Activated T-cell treated with anti-CD3 and anti-CD28 coated beads for 24 hours (primary cell): ENCODE measurements at places on chromosomes 5 and 9.

- peak; percentile 57 for DNase-seq
Measured at GRCh38 chr9:21709464-21710058, 92.9 kb upstream of the MTAP start.

DNA sequence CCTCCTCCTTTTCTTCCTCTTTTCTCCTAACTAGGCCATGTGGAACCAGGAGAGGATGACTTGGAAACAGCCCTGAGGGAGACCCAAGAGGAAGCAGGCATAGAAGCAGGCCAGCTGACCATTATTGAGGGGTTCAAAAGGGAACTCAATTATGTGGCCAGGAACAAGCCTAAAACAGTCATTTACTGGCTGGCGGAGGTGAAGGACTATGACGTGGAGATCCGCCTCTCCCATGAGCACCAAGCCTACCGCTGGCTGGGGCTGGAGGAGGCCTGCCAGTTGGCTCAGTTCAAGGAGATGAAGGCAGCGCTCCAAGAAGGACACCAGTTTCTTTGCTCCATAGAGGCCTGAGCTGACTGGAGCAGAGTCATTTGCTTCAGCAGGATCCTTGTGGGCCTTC, 13.7 kb downstream of the NUDT2 start:
- DNase-seq, result no peak

DNA sequence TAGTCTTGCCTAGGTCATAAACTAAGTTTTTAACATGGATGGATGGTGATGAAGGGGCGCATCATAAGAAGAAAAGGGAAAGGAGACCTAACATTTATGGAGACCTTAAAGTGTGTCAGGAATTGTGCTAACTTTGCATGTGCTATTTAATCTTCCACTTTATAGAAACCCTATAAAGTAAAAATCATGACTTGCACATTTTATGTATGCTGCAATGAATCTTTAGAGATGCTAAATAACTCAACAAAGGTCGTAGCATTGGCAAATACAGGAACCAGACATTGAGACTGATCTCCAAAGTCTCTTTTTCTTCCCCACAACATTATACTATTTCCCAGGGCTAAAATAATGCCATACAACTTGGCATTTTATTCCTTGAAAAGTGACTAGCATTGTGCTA, 214.6 kb downstream of the SGCD start:
- DNase-seq, result no peak

GRCh38 chr9:133658442-133659431, 22.6 kb downstream of the DBH start:
- DNase-seq, result no peak

GRCh38 chr5:171309276-171310211, 496 bp downstream of the TLX3 start:
- DNase-seq, result no peak

DNA sequence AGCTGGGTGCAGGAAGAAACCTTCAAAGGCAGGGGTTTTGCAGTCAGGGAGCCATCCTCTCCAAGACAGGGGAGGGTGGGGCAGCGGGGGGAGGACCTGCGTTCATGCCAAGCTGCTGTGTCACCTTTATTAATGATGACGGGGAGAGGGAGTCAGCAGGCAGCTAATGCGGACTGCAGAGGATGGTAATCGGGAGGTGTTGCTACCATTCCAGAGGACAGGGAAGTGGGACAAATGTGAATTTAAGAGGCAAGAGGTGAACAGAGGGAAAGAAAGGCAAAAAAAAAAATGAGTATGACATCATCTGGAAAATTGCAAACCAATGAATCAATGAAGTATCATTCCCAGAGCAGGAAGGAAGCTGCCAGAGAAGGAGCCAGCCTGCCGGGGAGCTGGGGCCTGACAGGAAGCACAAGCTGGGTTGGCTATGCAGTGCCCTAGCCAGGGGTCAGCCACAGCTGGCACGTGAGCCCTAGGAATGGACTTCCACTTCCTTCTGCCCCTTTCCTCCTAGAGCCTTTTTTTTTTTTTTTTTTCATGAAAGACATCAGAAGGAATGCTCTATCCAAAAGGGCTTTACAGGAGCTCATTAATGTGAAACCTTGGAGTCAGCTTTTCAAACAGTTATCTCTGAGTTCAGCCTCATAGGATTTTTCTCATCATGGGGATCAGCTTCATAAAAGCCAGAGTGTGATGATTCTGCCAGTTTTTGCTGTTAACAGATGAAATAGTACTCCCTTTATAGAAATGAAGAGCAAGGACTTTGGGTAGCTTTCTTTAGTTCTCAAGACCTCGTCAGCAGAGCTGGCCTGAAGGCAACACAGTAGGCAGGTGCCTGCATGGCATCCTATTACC, 9.2 kb downstream of the INSYN2B start:
- DNase-seq, result no peak

- DNase-seq, result no peak
Measured at GRCh38 chr5:167513381-167513780, 778.1 kb upstream of the WWC1 start.

DNA sequence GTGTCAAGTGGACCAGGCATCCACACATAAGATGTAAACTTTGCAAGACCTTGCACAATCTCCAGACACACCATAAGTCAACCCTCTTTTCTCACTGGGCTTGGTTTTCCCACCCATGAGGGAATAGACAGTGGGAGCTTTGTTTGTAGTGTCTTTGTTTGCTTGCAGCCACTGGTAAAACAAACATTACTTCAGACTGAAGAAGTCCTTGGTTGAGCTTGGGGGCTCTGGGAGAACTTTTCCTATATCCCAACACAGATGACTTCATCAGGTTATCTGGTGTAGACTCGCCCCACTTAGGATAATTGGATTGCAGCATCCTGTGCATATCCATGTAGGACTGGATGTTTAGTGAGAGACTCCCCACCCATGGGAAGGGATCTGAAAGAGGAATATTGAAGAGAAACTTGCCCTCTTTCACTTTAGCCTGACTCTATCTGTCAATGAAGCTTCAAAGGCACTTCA, 11.5 kb upstream of the ADGRV1 start:
- DNase-seq, result no peak

GRCh38 chr5:104096451-104096850, 533.9 kb upstream of the NUDT12 start:
- DNase-seq, result no peak

- DNase-seq, result no peak
Measured at GRCh38 chr9:98605116-98605515, 103.6 kb downstream of the GABBR2 start.

DNA sequence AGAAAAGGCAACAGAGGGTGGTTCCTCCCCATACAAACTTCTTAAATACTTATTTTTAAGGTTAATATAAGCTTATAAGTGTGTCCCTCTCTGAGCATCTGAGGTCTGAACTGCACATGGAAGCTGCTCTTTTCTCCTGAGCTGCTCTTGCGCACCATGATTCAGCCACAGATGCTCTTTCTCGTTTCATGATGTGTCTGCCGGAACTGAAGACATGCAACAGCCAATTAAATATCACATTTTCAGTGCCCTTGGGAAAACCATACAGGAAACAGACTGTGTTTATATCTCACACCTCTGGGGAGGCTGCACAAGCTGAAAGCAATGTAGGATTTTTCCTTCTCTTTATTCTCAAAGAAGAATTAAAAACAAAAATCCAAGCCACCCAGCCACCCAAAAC, 96.8 kb upstream of the NREP start:
- DNase-seq, result no peak

DNA sequence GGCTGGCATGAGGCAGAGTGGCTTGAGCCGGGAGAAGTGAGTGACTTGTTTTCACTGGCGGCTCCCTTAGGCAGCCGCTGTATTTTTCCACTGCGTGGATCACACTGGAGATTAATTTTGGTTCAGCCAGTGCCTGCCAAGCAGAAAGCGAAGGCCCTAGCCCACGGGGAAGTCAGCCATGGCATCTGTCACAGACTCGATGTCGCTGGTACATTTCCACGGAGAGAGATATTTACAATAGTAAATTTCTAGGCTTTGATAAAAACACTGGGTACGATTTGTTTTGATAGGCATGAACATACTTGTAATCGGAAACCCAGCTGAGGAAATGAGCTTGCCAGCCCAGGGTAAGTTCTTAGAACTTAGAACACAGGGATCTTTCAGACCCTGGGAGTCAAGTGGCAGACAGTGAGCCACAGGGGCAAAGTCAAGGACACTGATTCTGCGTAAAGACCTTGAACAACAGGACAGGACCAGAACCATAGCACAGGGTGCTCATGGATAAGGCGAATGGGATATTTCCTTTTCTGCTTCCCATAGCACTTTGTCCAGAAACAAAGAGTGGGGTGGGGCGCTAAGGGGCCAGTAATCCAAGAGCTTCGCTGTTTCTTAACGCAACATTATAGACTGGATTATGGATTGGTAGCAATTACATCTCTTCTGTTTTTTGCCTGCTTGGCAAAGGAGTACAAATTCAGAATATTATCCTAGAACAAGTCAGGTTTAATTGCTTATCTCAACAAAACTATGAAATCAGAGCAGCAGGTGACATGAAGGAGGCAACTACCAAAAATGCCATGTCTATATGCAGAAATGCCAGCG, 4.5 kb downstream of the DUSP1 start:
- no peak for DNase-seq

- DNase-seq, result no peak
Measured at GRCh38 chr5:136109453-136110135, 23.1 kb upstream of the SMAD5 start.

- DNase-seq, result no peak
Measured at GRCh38 chr9:134172198-134173126, 8.1 kb upstream of the RNU6ATAC start.

DNA sequence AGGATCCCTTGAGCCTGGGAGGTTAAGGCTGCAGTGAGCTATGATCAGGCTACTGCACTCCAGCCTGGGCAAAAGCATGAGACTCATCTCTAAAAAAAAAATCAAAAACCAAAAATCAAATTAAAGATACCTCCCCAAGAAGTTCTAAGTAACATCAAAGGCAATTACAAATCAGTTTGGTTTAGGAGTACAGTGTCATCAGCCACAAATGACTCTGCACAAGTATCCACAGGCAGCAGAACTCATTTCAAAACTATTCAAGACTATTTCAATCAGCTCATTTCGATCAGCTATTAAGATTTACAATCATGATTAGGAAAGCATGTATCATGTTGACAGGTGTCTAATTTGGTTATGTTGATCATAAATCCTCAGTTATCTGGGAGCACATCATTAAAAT, 19.1 kb downstream of the TRMO start:
- DNase-seq, result no peak

DNA sequence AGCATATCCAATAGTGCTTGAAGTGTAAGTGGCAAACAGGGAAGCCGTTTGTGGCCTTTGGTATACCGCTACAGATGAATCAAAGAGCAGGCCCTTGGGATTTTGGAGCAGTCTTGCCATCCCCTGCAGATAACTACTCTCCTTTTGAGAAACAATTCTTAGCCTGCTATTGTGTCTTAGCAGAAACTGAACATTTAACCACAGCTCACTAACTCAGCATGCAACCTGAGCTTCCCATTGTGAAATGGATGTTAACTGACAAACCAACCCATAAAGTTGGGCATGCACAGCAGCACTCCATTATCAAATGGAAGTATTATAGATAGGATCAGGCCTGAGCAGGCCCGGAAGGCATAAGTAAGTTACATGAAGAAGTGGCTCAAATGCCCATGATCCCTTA, 315.3 kb upstream of the PTGER4 start:
- no peak for DNase-seq

GRCh38 chr5:172683264-172683644, 42.2 kb downstream of the NEURL1B start:
- no peak for DNase-seq

DNA sequence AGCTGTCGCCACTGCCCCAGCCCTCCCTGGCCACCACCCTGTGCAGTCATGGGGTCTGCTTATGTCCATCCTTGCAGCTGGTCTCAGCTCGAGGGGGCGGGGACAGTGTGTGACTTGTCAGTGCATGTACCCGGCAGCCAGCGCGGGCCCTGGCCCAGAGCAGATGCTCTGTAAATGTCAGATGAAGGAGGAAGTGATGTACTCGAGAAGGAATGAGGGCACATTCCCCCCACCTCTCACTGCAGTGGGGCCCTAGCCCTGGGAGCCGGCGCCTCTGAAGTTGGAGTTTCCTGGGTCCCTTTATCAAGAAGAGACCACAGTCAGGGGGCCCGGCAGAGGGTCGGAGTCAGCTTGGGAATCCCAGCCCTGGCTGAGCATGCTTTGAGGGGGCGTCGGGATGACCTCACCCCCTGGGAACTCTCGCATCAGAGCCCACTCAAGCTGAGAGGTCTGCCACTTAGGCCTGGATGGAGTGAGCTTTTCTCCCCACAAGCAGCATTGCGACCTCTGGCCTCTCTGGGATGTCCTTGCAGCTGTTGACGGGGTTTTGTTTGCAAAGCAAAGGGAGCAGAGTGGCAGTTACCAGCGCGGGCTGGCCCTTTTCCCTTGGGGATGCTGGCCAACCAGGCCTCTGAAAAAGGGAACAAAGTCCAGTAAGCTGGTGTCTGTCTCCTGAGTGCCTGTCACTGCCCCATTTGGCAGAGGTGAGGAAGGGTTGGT, 19.0 kb downstream of the NEURL1B start:
- no peak for DNase-seq

- no peak for DNase-seq
Measured at GRCh38 chr5:154132718-154133307, 57.7 kb upstream of the GALNT10 start.

DNA sequence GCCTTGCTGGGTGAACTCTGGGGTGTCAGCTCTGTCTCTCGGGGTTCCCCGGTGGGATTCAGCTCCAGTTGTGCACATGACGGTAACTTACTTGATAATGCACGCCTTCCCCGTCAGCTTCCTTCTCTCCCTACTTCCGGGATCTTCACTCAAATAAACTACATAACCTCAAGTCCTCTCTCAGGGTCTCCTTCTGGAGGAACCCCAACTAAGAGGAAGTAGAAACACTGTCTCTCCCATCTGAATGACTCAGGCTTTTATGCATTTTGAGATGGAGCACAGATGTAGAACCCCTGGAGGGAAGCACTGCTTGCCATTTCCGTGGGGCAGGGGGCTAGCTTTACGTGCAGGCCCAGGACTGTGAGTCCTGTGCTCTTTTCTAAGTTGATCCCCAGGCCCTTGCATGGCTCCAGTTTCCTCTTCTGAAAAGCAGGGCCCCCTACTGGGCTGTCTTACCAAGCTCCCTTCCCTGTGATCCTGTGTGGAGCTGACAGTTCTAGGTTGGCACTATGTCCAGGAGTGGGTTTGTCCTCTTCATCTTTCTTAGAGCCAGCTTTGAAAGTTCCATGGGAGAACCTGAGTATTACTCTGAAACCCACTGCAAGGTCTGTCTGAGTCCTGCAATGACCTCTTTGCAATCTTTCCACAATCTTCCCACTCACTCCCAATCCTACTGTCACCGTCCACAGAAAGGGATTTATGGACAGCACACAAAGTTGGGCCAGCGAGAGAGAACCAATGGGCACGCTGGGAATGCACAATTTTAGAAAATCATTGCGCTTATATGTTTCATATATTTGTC, 17.7 kb downstream of the S1PR3 start:
- DNase-seq, result no peak

- DNase-seq, result no peak
Measured at GRCh38 chr9:97563458-97564135, 62.1 kb downstream of the TMOD1 start.

GRCh38 chr9:34408173-34408572, 31.5 kb upstream of the MYORG start:
- no peak for DNase-seq

GRCh38 chr9:135500071-135500524, 384 bp upstream of the MRPS2 start:
- DNase-seq, result no peak

- DNase-seq, result no peak
Measured at GRCh38 chr9:83744206-83744605, 36.4 kb upstream of the UBQLN1 start.

- DNase-seq, result no peak
Measured at GRCh38 chr5:81839034-81839433, 88.1 kb upstream of the SSBP2 start.
